NCI-H2227 treated with DMSO at 0.1 percent for 48 hours (cell line): ENCODE measurements at places on chromosomes 5 and 9.

GRCh38 chr9:127734247-127734746 is 797 bp downstream of the TOR2A start:
- no peak for DNase-seq

GRCh38 chr9:131642496-131643083 is 97.3 kb downstream of the PRRT1B start:
- no peak for DNase-seq

DNA sequence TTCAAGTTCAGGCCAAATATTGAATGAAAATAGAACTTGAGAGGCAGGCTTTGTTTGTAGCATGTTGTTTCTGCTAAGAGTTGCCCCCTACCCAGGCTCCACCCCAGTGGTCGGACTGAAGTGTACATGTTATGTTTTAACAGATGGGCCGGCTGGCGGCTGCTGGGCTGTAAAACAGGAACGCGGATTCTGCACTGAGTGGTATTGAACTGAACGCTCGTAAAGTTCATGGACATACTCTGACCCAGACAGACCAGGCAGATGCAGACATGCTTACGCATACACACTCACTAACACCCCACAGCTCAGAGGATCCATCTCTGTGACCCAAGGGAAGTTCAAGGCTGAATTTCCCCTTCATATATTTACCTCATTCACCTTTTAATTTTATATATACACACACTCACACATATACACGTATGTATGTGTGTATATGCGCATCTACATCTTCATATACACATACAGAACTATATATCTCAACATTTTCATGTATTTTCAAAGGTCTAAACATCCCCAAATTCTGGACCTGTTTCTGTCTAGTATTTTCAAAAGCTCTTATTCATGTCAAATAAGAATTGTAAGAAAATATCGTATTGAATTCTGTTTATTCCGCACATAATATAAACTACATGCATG is 1.4 kb downstream of the MARCHF3 start:
- peak; percentile 16 for DNase-seq

DNA sequence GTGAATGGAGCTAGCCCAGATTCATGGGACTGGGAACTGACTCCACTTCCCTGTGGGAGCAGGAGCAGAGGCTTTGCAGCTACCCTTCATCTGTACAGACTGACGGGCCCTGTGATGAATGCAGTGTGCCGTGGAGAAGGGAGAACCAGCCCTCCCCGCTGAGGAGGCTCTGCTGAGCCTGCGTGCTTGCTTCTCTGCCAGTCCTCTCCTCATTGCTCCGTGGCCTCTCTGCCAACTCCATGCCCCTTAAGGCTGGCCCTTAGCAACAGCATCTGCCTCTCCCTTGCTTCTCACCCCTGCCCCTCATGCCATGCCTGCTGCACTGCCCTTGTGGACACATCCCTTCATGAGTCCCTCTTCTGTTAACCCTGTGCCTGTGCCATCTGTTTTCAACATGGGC is 53.6 kb downstream of the GADD45G start:
- no peak for DNase-seq

DNA sequence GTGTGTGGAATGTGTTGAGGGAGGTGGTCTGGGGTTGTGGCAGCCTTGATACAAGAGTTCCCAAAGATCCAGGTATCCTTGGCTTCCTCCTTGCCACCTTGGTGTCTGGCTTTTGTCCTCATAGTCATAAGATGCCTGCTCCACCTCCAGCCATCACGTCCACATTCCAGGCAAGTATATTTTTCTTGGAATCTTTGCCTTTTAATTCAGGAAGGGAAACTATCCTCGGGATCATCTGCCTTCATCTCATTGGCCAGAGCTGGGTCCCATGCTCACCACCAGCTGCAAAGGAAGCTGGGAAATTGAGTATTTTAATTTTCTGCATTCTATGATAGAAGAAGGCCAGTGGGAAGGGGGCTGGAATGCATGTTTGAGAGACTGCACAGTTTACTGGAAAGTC is 186.7 kb downstream of the C9orf50 start:
- no peak for DNase-seq

GRCh38 chr5:131218392-131218791 is 45.5 kb upstream of the CDC42SE2 start:
- DNase-seq: no peak

GRCh38 chr9:130421154-130421801 is 23.5 kb upstream of the ASS1 start:
- DNase-seq: no peak

- DNase-seq: peak; percentile 53
Measured at GRCh38 chr9:34380511-34381315, 4.0 kb upstream of the MYORG start.

GRCh38 chr5:123107343-123108244 is 18.6 kb downstream of the PRDM6 start:
- DNase-seq: no peak
